PC-3 (cell line): ENCODE measurements at places on chromosomes 4 and X. TPM values are rescaled to one million over a fixed set of nuclear protein-coding genes. Genes with fewer than 3 reads are reported as not detected.

- no peaks in the 10 kb centered on the region for H3K36me3 ChIP-seq
- no peak for DNase-seq
- no peak overlapping the region for H3K4me3 ChIP-seq
- no peaks in the 10 kb centered on the region for H3K4me1 ChIP-seq
- H3K27me3 ChIP-seq: no peaks in the 10 kb centered on the region
These were observed 44.5 kb downstream of the MAGEB16 start for GRCh38 chrX:35842674-35843073.

GRCh38 chr4:29046186-29046585, 1674.0 kb upstream of the PCDH7 start:
- H3K4me3 ChIP-seq: no peak overlapping the region
- no peak for DNase-seq
- no peaks in the 10 kb centered on the region; the same call in 1 of the 2 replicates for H3K4me1 ChIP-seq

GRCh38 chr4:80371046-80371445, 35.5 kb downstream of the CFAP299 start:
- H3K4me3 ChIP-seq: no peak overlapping the region
- peaks cover 11% of the 10 kb centered on the region; the same call in 1 of the 2 replicates for H3K4me1 ChIP-seq
- H3K27ac ChIP-seq: no peak overlapping the region
- no peaks in the 10 kb centered on the region for H3K27me3 ChIP-seq
- no peaks in the 10 kb centered on the region; the same call in 1 of the 2 replicates for H3K36me3 ChIP-seq

GRCh38 chr4:38386005-38386551, 277.9 kb upstream of the KLF3 start:
- H3K4me1 ChIP-seq: no peaks in the 10 kb centered on the region
- DNase-seq: no peak
- no peak overlapping the region for H3K4me3 ChIP-seq
- no peaks in the 10 kb centered on the region for H3K36me3 ChIP-seq
- no peaks in the 10 kb centered on the region for H3K27me3 ChIP-seq

GRCh38 chr4:74433541-74434172, 11.3 kb upstream of the AREG start:
- no peaks in the 10 kb centered on the region for H3K36me3 ChIP-seq
- H3K27ac ChIP-seq: no peak overlapping the region
- peaks cover 20% of the 10 kb centered on the region for H3K4me1 ChIP-seq
- no peaks in the 10 kb centered on the region for H3K27me3 ChIP-seq
- no peak for DNase-seq
- no peak overlapping the region for H3K4me3 ChIP-seq

The RBM10 gene
- total RNA-seq: 71.5 and 87.0 TPM in 2 replicates

DNA sequence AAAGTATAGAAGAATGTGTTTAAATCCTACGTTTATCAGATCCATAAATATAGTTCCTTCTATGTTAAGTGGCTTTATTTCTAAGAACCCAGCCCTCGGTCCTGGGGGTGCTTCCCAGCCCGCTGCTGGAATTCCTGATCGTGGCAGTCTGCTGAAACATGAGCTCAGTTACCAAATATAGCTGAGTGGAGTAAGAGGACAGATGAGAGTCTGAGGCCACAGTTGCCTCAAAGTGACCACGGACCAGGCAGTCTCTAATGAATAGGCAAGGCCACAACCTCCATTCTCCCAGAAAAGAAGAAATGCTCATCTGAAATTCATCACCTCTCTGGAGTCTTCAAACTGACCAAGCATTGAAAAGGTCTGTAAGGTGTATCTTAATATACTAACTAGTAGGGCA, at the start of gene PALLD:
PALLD (plus strand) TSS at position 219 of the 400 bp plus-strand sequence.
- DNase-seq: no peak
- no peaks in the 10 kb centered on the region for H3K27me3 ChIP-seq
- peaks cover 15% of the 10 kb centered on the region for H3K4me1 ChIP-seq
- H3K27ac ChIP-seq: no peak within 1 kb of the TSS
- H3K36me3 ChIP-seq: no peaks in the 10 kb centered on the region

DNA sequence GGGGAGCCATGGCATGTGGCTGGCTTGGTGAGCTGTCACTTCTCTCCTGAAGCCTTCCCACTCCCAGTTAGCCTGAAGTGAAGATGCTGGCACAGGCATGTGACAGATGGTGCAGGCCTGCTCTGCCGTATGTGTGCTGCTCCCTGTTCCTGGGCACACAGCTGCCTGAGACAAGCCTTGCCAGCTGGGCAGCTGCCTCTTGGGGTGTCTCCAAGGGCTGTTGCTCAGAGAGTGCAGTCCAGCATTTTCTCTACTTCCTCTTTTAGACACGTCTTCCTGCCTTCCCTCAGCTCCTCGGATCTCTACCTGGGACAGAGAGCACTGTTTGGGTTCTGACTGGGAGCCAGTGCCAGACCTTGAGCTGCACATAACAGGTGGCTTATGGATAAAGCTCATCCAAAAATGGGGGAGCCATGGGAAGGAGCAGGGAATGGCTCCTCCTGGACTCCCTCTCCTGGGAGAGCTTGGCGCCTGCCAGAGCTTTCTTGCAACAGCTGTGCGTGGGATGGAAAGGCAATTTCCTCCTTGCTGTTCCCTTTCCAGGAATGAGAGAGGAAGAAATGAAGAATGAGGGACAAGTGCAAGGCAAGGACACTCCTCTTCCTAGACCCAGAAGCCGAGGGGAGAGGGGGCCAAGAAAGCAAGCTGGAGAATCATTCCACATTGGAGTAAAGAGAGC, 132.9 kb downstream of the MSL3 start:
- H3K27me3 ChIP-seq: no peaks in the 10 kb centered on the region
- DNase-seq: no peak
- H3K4me1 ChIP-seq: peaks cover 28% of the 10 kb centered on the region
- H3K36me3 ChIP-seq: no peaks in the 10 kb centered on the region
- no peak overlapping the region for H3K27ac ChIP-seq
- no peak overlapping the region for H3K4me3 ChIP-seq

DNA sequence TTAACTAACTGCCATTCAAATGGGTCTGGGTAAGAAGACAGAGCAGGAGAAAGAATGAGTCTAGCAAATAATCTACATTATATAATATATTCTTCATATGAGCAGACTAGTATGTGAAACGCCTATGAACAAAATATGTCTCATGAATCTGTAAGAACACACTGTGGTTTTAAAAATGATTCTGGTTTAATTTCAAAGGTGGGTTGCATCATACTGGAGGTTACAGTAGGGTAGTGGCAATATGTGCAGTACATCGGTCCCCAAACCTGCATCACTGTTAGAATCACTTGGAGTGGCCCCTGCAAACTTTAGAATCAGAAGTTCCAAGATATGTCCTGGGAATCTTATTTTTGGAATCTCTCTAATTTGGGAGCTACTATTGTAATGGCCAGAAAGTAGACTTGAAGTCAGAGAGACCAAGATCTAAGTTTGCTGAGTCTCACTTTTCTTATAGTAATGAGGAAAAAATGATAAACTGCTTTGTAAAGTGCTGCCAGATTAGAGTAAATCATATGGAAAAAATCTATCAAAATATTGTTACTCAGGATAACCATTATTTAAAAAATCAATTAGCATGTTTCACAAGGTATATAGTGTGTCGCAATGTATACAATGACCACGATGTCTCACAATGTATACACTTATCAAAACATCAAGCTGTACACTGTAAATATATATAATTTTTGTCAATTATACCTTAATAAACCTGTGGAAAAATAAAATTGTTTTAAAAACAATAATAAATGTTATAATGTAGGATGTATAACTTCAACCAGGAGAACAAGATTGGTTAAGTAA, 37.9 kb upstream of the ARSJ start:
- H3K4me1 ChIP-seq: peaks cover 45% of the 10 kb centered on the region
- peak; percentile 13 for DNase-seq
- peak overlapping the region; percentile 91 for H3K27ac ChIP-seq
- no peaks in the 10 kb centered on the region for H3K27me3 ChIP-seq

The CASP6 gene
- total RNA-seq: 33.7 and 36.7 TPM in 2 replicates

GRCh38 chrX:10259716-10260115, 102.9 kb downstream of the CLCN4 start:
- DNase-seq: no peak
- no peaks in the 10 kb centered on the region for H3K4me1 ChIP-seq
- no peak overlapping the region for H3K4me3 ChIP-seq
- no peak overlapping the region for H3K27ac ChIP-seq
- H3K27me3 ChIP-seq: no peaks in the 10 kb centered on the region
- H3K36me3 ChIP-seq: no peaks in the 10 kb centered on the region

DNA sequence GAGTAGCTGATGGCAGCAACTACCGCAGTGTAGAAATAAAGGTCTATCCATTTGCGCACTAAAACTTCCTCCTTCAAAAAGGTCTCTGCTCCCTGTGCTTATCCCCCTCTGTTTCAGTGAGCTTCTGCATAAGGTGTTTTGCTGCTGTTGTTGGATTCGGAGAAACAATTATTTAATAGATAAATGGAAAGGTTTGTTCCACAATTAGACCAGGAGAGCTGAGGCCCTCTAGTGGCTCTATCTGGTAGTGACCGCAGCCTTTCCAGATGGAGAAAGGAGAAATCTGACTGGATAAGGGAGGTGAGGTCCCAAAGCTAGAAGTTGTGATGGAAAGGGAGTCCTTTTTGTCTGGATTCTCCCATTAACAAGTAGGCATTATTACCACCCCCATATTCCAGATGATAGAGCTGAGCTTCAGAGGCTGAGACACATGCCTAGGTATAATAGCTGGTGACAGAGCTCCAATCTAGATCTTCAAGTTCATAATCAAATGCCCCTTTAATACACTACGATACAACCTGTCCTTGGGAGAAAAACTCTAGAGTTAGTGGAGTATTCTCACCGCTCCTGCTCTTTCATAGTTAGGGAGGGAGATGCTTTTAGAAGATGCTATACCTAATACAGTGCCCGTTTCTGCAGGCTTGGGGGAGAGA, 5.1 kb upstream of the GABRQ start:
- H3K27me3 ChIP-seq: peaks cover 32% of the 10 kb centered on the region
- no peak overlapping the region for H3K27ac ChIP-seq
- H3K4me3 ChIP-seq: no peak overlapping the region
- no peaks in the 10 kb centered on the region for H3K4me1 ChIP-seq

DNA sequence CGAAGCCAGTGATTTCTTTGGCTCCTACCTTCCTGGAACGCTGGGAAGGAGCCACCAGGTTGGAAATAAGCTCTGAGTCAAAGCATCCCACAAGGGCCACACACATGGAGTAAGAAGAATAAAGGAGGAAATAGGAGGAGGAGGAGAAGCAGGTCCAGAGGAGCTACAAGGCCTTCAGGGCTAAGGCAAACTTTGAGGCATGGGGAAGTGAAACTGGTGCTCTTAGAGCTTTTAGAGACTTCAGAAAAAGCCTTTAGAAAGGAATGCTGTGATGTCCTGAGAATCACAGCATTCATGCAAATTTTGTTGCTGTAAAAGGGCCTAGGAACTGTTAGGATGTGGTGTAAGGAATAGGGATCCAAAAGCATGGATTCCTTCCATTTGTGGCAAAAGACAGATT, 135.9 kb upstream of the ARHGEF9 start:
- no peaks in the 10 kb centered on the region for H3K36me3 ChIP-seq
- DNase-seq: no peak
- H3K4me3 ChIP-seq: no peak overlapping the region
- no peak overlapping the region for H3K27ac ChIP-seq
- no peaks in the 10 kb centered on the region for H3K27me3 ChIP-seq

DNA sequence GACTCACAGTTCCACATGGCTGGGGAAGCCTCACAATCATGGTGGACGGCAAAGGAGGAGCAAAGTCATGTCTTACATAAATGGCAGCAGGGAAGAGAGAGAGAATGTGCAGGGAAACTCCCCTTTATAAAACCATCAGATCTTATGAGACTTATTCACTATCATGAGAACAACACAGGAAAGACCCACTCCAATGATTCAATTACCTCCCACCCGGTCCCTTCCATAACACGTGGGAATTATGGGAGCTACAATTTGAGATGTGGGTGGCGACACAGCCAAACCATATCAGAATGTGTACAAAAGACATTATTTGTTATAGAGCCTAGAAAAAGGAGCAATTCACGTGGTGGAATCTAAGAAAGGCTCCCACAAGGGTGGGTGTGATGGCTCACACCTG, 10.8 kb upstream of the HERC6 start:
- H3K4me3 ChIP-seq: no peak overlapping the region
- no peaks in the 10 kb centered on the region for H3K27me3 ChIP-seq
- no peaks in the 10 kb centered on the region for H3K36me3 ChIP-seq
- H3K27ac ChIP-seq: no peak overlapping the region

The IQSEC2 gene
- total RNA-seq: 8.5 and 19.3 TPM in 2 replicates

DNA sequence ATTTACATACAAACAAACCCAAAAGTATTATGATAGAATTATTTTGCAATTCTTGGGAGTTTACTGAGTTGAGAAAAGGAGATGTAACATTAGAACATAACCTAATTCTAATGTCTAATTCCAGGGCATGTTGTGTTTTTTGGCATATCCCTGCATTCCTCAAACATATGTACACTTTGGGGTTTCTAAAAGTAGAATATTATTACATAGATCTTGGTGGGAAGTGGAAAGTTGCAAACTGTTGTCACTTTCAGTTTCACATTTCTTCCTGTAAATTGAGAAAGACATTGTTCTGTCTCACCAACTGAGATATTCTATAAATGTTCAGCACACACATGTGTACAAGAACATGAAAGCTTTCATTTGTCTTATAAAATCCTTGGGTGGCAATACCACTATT, 24.4 kb upstream of the GBA3 start:
- peaks cover 15% of the 10 kb centered on the region; the same call in 1 of the 2 replicates for H3K27me3 ChIP-seq
- no peaks in the 10 kb centered on the region for H3K4me1 ChIP-seq
- H3K27ac ChIP-seq: no peak overlapping the region
- no peak overlapping the region for H3K4me3 ChIP-seq
- no peak for DNase-seq

The PGAM4 gene
- total RNA-seq: not detected in 2 replicates

The MTHFD2L gene
- 33.4 and 34.0 TPM in 2 replicates for total RNA-seq

DNA sequence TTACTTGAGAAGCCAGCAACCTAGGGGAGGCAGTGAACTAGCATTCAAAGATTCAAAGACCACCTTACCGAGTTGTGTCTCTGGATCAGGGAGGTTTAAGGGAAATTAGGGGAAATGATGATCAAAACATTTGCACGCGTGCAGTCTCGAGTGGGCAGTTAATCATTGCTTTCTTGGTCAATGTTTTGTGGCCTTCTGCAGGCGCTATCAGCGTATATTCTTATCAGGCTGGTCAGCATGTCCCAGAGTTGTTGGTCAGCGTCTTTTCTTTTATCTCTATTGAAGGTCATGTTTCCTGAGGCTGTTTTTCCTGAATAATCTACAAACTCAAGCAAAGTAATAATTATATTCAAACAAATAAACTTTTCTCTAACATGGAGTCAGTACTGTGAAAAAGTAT, 84.0 kb upstream of the ZNF81 start:
- no peak overlapping the region for H3K4me3 ChIP-seq
- H3K27me3 ChIP-seq: peaks cover 10% of the 10 kb centered on the region; the same call in 1 of the 2 replicates
- no peak for DNase-seq
- H3K4me1 ChIP-seq: no peaks in the 10 kb centered on the region
